ENCODE measurements at places on chromosomes 12 and 14.

DNA sequence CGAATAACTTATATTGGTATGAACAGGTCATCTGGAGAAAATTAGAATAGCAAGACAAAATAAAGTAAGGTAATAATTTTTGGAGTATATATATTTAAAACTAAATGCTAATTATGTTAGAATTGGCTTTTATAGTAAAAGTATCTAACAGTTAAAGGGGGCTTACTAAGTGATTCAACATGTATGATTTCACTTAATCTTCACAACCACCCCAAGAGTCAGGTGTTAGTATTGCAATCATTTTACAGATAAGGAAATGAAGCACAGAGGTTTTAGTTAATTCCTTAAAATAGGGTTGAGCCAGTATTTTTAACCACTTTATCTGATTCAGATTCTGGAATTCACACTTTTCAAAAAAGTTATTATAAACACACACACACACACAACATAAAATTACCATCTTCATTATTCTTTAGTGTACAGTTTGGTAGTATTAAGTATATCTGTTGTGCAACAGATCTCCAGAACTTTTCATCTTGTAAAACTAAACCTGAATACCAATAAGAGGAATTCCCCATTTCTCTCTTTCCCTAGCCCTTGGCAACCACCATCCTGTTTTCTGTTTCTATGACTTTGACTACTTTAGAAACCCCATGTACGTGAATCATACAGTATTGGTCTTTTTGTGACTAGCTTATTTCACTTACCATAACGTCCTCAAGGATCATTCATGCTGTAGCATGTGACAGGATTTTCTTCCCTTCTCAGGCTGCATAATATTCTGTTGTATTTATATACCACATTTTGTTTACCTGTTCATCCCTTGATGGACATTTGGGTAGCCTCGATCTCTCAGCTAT is 12.5 kb downstream of the A2M start:
- no peak for DNase-seq

GRCh38 chr14:48140804-48141203 is 465.4 kb upstream of the MDGA2 start:
- no peak for DNase-seq

DNA sequence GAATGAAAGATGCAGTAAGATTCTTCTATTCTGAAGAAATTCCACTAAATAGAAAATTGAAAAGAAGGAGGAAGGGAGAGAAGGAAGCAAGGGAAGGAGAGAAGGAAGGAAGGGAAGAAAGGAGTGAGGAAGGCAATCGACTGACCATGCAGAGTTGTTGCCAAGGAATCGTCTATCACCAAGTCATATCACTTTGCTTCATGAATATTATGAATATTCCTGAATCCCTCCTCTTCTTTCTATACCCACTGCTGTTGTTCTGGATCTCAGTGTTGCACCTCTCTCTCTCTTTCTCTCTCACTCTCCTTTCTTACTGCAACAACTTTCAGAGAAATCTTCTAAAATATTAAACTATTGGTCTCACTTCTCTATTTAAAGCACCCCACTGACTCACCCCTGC is 222.4 kb downstream of the IPO8 start:
- DNase-seq = no peak

- peak; percentile 26 for DNase-seq
These were observed 35.0 kb upstream of the FUT8 start for GRCh38 chr14:65377576-65377975.

DNA sequence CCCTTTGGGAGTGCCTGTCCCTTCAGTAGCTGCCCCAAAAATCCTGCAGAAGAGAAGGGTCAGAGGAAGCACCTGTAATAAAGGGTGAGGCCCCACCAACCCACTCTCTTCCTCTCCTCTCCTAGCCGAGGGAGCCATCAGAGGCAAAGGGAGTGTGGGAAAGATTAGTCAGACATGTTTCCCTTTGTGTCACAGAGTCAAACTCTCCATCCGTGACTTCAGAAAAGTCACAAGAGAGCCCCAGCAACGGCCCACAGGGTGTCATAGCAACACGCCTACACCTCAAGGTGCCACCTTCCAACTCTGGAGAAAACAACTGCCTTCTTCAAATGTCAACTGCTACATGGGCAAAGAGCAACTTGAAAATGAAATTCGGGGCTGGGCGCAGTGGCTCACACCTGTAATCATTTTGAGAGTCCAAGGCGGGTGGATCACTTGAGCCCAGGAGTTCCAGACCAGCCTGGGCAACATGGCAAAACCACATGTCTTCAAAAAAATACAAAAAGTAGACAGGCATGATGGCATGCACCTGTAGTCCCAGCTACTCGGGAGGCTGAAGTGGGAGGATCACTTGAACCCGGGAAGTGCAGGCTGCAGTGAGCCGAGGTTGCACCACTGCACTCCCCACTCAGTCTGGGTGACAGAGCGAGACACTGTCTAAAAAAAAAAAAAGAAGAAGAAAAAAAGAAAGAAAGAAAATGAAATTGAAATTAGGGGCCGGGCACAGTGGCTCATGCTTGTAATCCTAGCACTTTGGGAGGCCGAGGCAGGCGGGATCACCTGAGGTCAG is 17.7 kb upstream of the CD27 start:
- DNase-seq = peak; percentile 85

DNA sequence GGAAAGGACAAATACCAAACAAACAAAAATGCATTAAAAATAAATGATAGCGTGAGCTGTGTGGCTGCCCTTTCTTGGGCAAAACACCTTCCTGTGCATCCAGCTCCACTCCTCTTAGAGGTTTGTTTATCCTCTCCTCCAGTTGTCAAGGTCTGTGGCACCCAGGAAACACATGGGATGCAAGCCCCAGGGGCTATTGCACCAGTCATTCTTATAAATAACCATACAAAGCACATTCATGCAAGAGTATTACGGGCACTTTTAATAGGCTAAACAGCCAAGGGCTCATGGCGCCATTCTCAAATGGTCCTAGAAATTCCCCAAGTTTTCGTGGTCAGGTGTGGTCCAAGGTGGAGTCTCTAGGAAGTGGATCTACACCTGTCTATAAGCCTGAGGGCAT is 257.0 kb downstream of the DPF3 start:
- no peak for DNase-seq

DNA sequence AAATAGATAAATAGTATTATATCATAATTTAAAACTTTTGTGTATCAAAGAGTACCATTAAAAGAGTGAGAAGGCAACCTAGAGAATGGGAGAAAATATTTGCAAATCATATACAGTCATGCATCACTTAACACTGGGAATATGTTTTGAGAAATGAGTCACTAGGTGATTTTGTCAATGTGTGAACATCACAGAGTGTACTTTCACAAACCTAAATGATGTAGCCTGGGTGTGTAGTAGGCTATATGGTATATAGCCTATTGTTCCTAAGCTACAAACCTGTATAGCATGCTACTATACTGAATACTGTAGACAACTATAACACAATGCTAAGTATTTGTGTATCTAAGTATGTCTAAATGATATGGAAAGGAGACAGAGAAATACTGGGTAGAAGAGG is 48.0 kb upstream of the ARID2 start:
- DNase-seq = no peak

DNA sequence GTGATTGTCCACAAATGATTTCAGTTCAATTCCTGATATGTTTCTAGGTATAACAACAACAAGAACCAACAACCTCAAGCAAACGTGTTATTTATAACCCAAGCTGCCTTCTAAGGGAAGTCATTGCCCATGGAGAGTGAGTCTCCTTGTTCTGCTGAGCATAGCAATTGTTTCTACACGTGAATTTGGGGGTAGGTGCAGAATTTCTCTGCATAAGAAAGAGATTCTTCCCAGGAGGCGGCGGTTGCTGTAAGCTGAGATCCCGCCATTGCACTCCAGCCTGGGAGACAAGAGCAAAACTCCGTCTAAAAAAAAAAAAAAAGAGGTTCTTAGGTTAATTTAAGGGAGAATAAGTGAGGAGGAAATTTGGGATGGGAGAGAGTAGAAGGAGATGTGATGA is 226.5 kb upstream of the PELI2 start:
- DNase-seq = no peak

DNA sequence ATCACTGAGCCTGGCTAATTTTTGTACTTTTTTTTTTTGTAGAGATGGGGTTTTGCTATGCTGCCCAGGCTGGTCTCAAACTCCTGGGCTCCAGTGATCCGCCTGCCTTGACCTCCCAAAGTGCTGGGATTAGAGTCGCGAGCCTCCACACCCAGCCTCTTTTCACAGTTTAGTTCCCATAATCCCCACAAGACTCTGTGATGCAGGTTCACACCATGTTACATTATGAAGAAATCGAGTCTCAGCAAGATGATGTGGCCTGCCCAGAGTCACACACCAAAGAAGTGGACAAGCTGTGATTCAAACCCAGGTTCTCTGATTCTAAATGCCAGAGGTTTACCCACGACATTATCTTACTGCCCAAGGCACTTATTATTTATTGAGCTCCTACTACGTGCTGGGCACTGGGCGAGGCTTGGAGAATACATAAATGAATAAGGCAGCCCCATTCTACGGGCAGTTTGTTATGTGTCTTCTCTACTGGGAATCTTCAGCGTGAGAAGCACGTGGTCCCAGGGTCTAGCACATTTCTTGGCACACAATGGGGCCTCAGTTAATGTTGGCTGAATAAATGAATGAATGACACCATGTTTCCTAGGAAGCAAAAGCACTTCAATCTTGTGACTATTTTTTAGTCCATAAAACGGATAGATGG is 23.5 kb upstream of the OASL start:
- DNase-seq = no peak

GRCh38 chr12:119182701-119183493 is 4.2 kb downstream of the HSPB8 start:
- DNase-seq = no peak

DNA sequence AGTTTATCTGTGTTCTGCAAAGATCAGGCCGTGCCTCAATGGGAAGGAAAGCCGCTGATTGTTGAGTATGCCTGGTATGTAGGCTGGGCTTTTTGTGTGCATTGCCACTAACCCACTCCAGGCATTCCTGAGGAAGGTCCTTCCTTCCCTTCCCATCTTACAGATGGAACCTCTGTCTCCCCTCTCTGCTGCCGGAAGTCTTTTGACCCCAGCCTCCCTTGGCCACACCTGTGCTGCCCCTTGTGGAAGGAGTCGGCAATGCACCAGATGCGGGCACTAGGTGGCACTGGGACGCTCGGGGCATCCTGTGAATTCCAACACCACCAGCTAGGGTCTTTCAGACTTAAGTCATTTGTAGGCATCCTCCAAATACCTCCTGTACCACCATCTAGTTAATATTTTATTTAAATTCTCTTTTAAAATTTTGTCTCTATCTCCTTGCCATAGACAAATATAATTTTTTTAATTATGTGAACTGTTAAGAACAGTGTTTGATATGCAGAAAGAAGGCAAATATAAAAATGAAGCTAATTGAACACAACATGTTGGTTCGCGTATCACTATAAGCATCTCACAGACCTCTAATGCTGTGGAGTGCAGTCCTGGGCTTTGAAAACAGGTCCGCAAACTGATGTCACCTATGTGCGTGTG is 99.6 kb downstream of the RIN3 start:
- DNase-seq = peak; percentile 36

DNA sequence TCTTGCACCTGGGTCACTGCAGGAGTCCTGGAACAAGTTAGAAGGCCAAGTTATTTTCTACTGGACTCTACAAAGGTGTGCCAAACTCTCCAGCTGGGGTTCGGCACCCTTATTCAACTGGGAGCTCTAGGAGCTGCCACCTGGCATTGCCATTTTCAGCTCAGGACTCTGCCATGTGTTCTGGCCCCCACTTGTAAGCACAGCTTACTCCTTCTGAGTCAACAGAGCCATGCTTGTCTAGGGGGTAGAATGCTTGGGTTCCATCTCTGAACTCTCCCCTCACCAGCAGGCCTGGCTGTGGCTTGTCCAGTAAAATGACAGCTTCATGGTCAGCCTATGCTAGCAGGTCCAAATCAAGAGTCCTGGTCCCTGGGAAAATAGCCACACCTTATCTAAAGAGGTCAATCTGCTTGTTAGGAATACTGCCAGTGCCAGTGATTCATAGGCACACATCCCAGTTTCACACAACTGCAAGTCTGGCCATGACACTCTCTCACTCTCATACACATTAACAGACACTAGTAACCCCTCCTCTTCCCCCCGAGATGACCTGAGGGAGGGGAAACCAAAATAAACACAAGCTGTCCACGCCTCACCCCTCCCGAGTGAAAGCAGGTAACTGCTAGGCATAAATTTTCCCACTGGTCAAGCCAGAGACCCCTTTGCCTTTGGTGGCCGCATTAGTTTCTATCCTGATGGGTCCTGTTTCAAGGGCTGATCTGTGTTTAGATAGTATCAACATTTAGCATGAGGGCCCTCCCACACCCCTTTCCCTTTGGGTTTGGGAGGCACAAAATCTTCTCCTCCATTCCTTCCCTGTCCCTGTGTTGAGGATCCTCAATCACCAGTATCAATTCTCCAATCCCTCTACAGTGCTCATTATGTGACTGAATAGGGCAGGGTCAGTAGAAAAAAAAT is 182.3 kb upstream of the GZMB start:
- no peak for DNase-seq

GRCh38 chr12:11855983-11856374 is 206.5 kb downstream of the ETV6 start:
- DNase-seq = peak; percentile 79

DNA sequence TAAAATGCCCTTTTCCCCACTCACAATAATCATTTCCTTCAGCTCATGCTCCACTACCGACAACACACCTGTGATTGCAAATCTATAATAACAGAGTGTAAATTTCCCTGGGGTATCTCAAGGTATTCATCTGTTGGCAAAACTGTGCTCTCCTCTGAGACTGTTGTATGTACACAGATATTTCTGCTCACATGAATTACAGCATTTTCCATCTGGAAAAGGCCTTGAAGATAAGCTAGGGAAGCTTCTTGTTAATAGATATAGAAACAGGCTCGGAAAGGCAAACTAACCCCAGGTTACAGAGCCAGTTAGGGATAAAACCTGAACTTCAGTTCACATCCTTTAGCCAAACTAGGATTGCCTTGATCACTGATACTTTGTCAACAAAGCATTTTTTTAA is 210.4 kb upstream of the KRR1 start:
- no peak for DNase-seq

- no peak for DNase-seq
These were observed 590 bp downstream of the DDIT3 start for GRCh38 chr12:57519796-57520052.

DNA sequence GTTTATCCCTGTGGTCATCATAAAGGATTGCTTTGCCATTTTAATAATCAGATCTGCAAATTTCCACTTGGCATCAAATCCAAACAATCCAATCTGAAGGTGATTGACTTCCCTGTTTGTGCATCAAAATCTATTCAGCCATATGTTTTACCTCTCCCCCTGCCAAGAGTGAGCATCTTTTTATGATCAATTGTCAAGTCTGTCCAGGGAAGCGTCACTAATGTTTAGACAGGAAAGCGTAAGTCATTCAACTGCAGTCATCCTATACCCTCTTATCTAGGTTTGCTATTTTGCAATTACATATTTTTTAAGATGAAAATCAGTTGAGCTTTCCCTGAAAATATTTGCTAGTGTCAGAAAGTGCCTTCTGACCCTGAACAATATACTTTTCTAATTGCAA is 1224.1 kb upstream of the SEL1L start:
- DNase-seq = no peak

GRCh38 chr12:15011162-15011561 is 38.3 kb downstream of the PDE6H start:
- no peak for DNase-seq

Data from suppressor macrophage (primary cell).